ENCODE measurements at places on chromosomes 11 and 22. TPM values are rescaled to one million over a fixed set of nuclear protein-coding genes. Genes with fewer than 3 reads are reported as not detected.

Gene HEPN1
- not detected for total RNA-seq

Gene PATE2
- total RNA-seq: 3.1 TPM

Gene BLID
- total RNA-seq: not detected

Gene ART5
- total RNA-seq: not detected

GRCh38 chr11:67195971-67196456 lies 70.3 kb upstream of the GRK2 start:
- peaks cover 93% of the 10 kb centered on the region for H3K36me3 ChIP-seq
- H3K27me3 ChIP-seq: no peaks in the 10 kb centered on the region
- no peak overlapping the region for H3K4me3 ChIP-seq
- H3K27ac ChIP-seq: no peak overlapping the region
- no peak for DNase-seq

DNA sequence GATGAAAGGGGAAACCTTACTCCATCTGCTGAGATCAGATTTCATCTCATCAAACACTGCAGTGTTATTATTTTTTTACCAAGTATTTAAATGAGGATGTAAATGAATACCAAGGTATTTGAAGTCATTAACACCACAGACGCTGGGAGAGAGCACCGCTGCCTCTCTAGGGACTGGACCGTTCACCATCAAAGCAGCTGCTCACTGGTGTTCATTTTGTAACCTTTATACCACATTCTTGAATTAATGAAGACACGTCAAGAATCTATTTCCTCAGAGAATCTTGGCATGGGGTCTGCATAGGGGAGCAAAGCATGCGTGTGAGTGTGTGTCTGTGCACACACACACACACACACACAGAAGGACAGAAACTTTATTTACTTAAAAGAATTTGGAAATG lies 15.6 kb downstream of the SIAE start:
- no peaks in the 10 kb centered on the region for H3K27me3 ChIP-seq
- DNase-seq: no peak
- peaks cover 53% of the 10 kb centered on the region for H3K36me3 ChIP-seq

GRCh38 chr11:12288212-12288930 lies 89.0 kb upstream of the PARVA start:
- no peak for DNase-seq
- no peaks in the 10 kb centered on the region for H3K36me3 ChIP-seq
- H3K27ac ChIP-seq: peak overlapping the region; percentile 87
- H3K4me3 ChIP-seq: no peak overlapping the region

- peaks cover 2% of the 10 kb centered on the region for H3K4me1 ChIP-seq
- no peaks in the 10 kb centered on the region for H3K27me3 ChIP-seq
- no peak overlapping the region for H3K4me3 ChIP-seq
- no peaks in the 10 kb centered on the region for H3K36me3 ChIP-seq
- no peak overlapping the region for H3K27ac ChIP-seq
These were observed 9.6 kb downstream of the ADM start for GRCh38 chr11:10314199-10315072.

DNA sequence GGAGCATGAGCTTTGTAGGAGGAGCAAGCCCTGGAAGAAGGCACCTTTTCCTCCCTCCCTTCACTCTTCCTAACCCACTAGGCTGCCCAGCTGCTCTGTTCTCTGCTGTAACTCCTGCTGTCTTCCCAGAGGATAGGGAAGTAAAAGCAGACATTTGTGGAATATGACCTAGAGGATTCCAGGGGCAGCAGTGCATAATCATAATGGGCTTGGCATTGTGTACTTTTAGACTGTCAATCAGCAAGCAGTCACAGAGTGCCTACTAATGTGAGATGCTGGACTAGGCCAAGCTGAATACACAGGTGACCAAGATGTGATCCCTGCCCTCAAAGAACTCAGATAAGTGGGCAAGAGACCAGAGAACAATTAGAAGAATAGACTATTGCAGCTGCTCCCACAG lies 133.0 kb downstream of the NAV2 start:
- no peaks in the 10 kb centered on the region for H3K36me3 ChIP-seq
- no peaks in the 10 kb centered on the region for H3K27me3 ChIP-seq
- H3K4me3 ChIP-seq: no peak overlapping the region
- DNase-seq: no peak

GRCh38 chr22:28440592-28441390 lies 238.8 kb downstream of the TTC28 start:
- peak overlapping the region; percentile 1 for H3K4me3 ChIP-seq
- peak overlapping the region; percentile 84 for H3K27ac ChIP-seq
- H3K27me3 ChIP-seq: no peaks in the 10 kb centered on the region
- no peak for DNase-seq
- H3K36me3 ChIP-seq: no peaks in the 10 kb centered on the region

DNA sequence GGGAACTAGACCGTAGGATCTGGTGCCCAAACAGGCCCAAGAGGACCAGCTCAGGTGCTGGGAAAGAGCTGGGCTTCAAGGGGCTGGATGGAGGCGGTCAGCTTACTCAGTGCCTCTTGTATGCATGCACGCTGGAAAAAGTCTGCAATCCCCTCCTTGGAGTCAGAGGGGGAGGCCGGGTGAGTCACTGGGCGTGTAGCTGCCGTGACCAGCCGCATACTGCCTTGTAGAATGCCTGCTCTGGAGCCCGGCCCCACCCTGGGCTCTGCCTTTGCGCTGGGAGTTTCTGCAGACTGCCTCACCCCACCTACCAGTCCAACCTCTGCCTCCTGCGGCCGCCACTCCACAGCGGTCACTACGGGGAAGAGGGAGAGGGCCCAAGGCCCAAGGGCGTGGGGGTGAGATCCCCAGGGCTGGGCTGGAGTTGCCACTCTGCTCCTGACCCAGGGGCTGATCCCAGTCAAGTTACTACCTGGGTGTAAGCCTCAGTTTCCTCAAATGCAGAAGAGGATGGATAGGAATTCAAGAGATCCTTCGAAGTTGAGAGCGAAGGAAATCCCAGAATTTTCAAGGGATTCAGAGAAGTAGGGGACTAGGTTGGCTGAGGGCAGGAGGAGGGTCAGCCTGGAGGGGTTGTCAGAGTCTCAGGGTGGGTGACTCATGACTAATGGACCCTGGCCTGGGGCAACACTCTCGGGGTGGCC lies 4.2 kb downstream of the MRGPRF start:
- H3K27ac ChIP-seq: peak overlapping the region; percentile 93
- DNase-seq: peak; percentile 22
- no peaks in the 10 kb centered on the region for H3K27me3 ChIP-seq
- peaks cover 26% of the 10 kb centered on the region for H3K4me1 ChIP-seq
- H3K4me3 ChIP-seq: no peak overlapping the region
- peaks cover 21% of the 10 kb centered on the region for H3K36me3 ChIP-seq

Data from esophagus squamous epithelium (tissue), 5 donors.